ENCODE measurements at places on chromosomes 7 and 10.

GRCh38 chr10:124374535-124375352 is 44.0 kb downstream of the OAT start:
- peaks cover 21% of the 10 kb centered on the region for H3K4me1 ChIP-seq
- H3K4me3 ChIP-seq, result no peak overlapping the region
- DNase-seq, result no peak

DNA sequence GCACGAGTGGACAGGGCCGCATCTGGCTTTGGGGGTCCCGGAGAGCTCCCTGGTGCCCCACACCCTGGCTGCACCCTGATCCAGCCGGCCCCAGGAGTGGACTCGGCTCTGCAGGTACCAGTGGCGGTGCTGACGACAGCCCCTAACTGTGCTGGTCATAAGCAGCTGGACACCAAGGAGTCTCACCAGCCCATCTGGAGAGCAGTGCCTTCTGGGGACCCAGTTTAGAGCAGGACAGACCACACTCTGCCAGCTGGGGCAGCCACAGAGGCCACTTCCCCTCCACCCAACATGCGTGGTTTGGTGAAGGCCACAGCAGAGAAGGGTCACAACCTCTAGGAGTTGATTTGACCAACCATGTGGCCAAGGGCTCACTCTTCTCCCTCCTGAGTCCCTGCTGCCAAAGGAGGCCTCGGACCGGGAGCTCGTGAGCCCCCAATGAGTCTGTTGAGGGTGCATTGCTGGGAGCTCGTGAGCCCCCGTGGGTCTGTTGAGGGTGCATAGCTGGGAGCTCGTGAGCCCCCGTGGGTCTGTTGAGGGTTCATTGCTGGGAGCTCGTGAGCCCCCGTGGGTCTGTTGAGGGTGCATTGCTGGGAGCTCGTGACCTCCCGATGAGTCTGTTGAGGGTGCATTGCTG is 16.0 kb upstream of the INPP5A start:
- peak; percentile 8 for DNase-seq
- peaks cover 30% of the 10 kb centered on the region for H3K27me3 ChIP-seq
- no peak overlapping the region for H3K27ac ChIP-seq
- no peaks in the 10 kb centered on the region for H3K36me3 ChIP-seq
- H3K4me1 ChIP-seq, result peaks cover 22% of the 10 kb centered on the region

GRCh38 chr7:16838386-16838785 is 33.6 kb upstream of the AGR2 start:
- no peak overlapping the region for H3K27ac ChIP-seq
- no peak overlapping the region for H3K4me3 ChIP-seq
- no peaks in the 10 kb centered on the region for H3K36me3 ChIP-seq
- no peaks in the 10 kb centered on the region for H3K27me3 ChIP-seq
- H3K4me1 ChIP-seq, result 0 out of 2 replicates have a peak, but pooled peaks cover 4% of the 10 kb centered on the region

- no peak overlapping the region for H3K27ac ChIP-seq
- H3K4me3 ChIP-seq, result no peak overlapping the region
- DNase-seq, result no peak
- H3K27me3 ChIP-seq, result no peaks in the 10 kb centered on the region
- H3K36me3 ChIP-seq, result no peaks in the 10 kb centered on the region
Measured at GRCh38 chr7:69624435-69625230, 26.4 kb downstream of the AUTS2 start.

- no peak for DNase-seq
- H3K27ac ChIP-seq, result no peak overlapping the region
- no peaks in the 10 kb centered on the region for H3K27me3 ChIP-seq
- no peaks in the 10 kb centered on the region for H3K4me1 ChIP-seq
Measured at GRCh38 chr10:113788604-113789083, 37.2 kb downstream of the PLEKHS1 start.

DNA sequence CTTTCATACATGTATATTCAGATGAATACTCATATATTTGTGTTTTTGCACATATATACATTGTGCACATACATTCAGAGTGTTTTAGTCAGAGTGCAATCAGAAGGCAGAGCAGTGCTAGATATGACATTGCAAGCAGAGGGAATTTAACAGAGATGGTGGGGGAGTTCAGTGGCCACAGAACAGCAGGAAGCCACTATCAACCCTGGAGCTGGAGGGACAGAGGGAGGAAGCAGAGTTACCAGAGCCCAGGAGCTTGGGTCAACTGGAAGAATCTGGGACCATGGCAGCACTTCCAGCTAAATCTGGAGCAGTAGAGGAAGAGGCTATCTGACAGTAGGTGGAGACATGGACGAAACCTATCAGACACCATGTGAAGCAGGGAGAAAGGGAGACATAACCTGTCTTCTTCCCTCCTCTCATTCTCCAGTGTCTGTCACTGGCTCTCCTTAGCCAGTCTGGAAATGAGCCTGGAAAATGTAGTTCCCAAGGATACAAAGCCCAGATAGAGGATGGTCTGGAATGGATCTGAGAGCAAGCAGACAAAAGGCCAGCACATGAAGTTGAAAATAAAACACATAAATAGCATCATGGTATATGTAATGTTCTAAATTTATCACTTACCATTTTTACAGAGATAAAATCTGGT is 33.6 kb upstream of the HERPUD2 start:
- H3K27me3 ChIP-seq, result peaks cover 3% of the 10 kb centered on the region
- H3K4me3 ChIP-seq, result no peak overlapping the region
- no peaks in the 10 kb centered on the region for H3K36me3 ChIP-seq
- no peak overlapping the region for H3K27ac ChIP-seq
- DNase-seq, result no peak

GRCh38 chr10:127293640-127294039 is 97.2 kb upstream of the INSYN2A start:
- no peak overlapping the region for H3K4me3 ChIP-seq
- no peak overlapping the region for H3K27ac ChIP-seq
- no peak for DNase-seq
- H3K36me3 ChIP-seq, result peaks cover 13% of the 10 kb centered on the region
- no peaks in the 10 kb centered on the region for H3K27me3 ChIP-seq

GRCh38 chr7:16810112-16810511 is 5.3 kb upstream of the AGR2 start:
- no peaks in the 10 kb centered on the region for H3K27me3 ChIP-seq
- H3K4me1 ChIP-seq, result peaks cover 6% of the 10 kb centered on the region
- no peaks in the 10 kb centered on the region for H3K36me3 ChIP-seq
- DNase-seq, result no peak
- no peak overlapping the region for H3K4me3 ChIP-seq
- H3K27ac ChIP-seq, result no peak overlapping the region

DNA sequence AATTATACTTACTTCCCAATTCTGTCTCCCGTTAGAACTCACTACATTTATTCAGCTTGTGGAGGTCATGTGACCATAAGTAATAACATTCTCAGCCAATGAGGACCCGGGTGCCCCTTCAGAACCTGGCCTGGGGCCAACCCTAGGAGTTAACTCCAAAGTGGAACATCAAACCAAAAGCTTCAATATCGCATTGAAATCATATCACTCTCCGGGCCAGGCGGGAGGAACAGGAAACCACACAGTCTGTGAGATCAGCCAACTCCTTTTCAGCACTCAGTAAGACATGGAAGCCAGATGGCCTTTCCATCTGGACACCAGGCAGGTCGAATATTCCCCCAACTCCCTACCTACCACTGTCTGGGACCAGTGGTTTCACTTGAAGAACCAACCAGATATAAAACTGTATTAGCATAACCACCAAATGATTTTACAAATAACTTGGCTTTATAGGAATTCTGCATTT is 5.5 kb downstream of the CREB3L2 start:
- H3K4me3 ChIP-seq, result no peak overlapping the region
- peaks cover 26% of the 10 kb centered on the region for H3K36me3 ChIP-seq
- H3K4me1 ChIP-seq, result peaks cover 53% of the 10 kb centered on the region
- H3K27ac ChIP-seq, result peak overlapping the region; percentile 34

DNA sequence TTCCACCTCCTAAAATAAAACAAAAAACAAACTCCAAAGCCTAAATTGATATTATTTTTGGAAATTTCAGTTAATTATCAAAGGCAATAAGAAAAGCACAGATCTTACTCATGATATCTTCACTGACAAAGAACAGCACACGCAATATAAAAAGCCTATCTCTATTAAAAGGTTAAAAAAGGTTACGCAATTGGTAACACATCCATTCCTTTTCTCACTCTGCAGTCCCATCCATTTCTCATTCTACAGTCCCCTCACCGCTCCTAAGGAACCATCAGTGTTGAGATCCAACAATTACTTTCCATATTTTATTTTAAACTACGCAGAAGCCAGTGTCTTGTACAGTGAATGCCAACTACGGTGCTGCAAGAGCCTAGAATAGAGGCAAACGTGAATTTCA is 1.3 kb downstream of the SEC61G start:
- H3K4me1 ChIP-seq, result peaks cover 17% of the 10 kb centered on the region
- peak overlapping the region; percentile 100 for H3K4me3 ChIP-seq
- no peak for DNase-seq
- H3K36me3 ChIP-seq, result peaks cover 25% of the 10 kb centered on the region
- peak overlapping the region; percentile 23 for H3K27ac ChIP-seq
- H3K27me3 ChIP-seq, result no peaks in the 10 kb centered on the region

DNA sequence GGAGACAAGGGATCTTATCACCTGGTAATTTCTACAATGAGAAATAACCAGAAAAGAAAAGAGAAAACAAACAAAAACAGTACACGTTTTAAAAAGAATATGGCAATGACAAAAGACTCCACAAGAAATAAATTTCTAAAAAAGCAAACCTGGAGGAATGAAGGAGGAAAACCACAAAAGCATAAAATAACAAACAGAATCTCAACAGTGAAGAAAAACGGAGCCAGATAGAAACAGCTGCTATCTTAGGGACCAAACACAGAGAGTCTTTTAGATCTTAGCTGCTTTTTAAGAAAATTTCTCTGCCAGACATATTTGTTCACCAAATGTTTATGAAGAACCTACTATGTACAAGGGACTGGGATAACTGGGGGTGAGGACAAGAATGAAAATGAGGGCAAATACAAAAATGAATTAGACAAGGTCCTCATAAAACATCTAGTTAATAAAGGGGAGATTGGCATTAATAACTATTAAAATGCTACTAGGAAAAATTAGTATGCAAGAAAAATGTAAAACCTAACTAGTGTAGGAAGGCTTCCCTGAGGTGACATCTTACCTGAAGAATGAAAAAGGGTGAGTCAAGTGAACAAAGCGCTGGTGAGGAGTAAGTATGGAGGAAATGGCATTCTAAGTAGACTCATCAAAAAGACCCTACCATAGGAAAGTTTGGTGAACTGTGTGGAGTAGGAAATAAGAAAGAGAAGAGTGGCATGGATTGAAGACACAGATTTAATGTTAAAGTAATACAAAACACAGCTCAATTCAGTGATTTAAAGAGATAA is 34.3 kb downstream of the WASL start:
- peaks cover 6% of the 10 kb centered on the region for H3K36me3 ChIP-seq
- no peaks in the 10 kb centered on the region for H3K27me3 ChIP-seq
- H3K4me1 ChIP-seq, result peaks cover 39% of the 10 kb centered on the region
- no peak for DNase-seq

GRCh38 chr7:5769571-5769970 is 11.9 kb downstream of the RNF216 start:
- H3K4me3 ChIP-seq, result no peak overlapping the region
- no peaks in the 10 kb centered on the region for H3K27me3 ChIP-seq
- no peaks in the 10 kb centered on the region for H3K36me3 ChIP-seq
- no peak overlapping the region for H3K27ac ChIP-seq
- H3K4me1 ChIP-seq, result peaks cover 13% of the 10 kb centered on the region

- H3K4me1 ChIP-seq, result no peaks in the 10 kb centered on the region
- no peak for DNase-seq
- H3K27ac ChIP-seq, result no peak overlapping the region
- H3K4me3 ChIP-seq, result no peak overlapping the region
Measured at GRCh38 chr10:3133948-3134347, 38.6 kb downstream of the PITRM1 start.

DNA sequence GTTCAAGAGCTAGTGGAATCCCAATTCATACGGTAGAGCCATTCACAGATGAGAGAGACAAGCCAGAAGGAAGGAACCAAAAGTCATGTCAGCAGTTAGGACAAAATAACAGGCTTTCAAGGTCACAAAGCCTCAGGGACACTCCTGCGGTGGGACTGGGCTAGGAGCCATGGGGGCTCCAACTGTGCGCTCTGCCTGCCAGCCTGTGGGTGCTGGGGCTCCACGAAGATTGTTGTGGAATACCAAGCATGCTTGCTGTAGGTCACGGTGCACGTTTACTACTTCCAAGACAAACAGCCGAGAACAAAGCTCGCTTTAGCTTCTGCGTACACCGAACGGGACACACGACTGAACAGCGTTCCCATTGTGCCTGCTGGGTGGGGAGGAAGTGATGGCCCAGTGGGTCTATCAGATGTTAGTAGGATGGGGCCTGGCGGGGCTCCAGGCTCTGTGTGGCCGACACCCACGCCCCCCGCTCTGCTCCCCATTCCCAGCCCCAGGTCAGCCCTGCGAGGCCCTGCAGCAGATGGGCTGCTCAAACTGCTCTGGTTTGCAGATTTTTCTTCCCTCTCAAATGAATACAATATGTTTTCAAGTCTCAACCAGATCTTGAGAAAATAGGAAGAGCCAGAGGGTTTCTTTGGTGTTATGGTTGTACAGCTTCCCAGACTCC is 158.9 kb downstream of the EGFR start:
- DNase-seq, result no peak
- no peak overlapping the region for H3K4me3 ChIP-seq
- H3K4me1 ChIP-seq, result peaks cover 6% of the 10 kb centered on the region
- no peak overlapping the region for H3K27ac ChIP-seq

DNA sequence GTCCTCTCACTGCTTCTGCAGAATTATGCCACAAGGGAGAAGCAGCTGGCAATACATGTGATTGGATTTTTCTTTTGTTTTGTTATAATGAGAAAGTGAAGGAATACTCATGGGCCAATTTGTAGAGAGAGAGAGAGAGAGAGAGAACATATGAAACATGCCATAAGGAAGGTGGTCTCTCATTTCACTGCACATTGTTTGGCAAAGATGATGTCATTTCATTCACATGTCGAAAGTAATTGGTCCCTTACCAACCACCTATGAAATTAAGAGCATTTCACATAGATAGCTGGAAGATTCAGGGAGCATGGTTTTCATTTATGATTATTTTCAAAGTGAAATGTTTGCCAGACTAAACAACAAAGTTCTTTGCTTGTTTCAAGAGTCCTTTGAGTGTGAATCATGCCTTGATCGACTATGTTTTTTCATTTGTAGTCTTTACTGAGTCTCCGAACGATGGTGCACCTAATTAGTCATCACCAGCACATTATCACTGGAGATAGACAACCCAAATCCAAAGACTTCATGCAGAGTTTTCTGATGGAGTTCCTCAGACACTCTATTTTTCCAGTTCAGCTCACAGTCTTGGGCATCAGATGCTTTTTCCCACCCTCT is 130.1 kb upstream of the ZEB1 start:
- no peak overlapping the region for H3K27ac ChIP-seq
- DNase-seq, result no peak

All from WTC11 (cell line).